ENCODE measurements at places on chromosomes 1 and 21. TPM values are rescaled to one million over a fixed set of nuclear protein-coding genes. Genes with fewer than 3 reads are reported as not detected.

The FAM89A gene
- 24.0 TPM for total RNA-seq

DNA sequence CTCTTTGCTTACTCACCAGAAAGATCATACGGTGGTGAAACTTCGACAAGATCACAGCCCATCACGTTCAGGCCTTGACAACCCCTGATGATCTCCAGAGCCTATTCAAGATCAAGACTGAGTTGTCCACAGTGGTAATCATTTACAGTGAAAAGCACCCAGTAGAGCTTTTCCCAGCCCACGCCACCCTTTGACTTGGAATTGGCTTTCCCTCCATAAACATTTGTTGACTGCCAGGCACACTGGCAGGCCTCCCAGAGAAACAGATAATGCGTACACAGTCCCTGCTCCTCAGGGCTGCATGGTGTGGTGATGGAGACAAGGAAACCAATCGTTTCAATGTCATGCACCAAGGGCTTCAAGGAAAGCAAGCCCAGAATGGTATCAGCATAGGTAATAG is 10.1 kb downstream of the AGMAT start:
- DNase-seq, result no peak

DNA sequence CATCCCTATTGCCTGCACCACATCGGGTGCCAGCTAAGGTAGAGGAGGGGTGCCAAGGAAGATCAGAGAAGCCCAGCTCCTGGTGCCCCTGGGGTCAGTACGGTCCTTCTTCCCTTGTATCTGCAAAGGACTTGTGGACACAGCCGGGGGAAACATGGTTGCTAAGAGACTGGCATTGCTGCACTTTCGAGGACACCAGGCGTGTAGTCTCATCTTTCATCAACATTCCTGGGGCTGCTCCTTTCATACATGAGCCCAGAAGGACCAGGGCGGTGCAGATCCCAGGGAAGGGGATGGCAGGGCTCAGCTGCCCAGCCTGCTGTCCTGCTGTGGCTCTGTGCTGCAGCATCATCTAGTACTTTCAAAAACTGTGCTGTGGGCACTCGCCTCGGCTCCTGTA is 61.0 kb downstream of the RUNX1 start:
- no peak for DNase-seq

DNA sequence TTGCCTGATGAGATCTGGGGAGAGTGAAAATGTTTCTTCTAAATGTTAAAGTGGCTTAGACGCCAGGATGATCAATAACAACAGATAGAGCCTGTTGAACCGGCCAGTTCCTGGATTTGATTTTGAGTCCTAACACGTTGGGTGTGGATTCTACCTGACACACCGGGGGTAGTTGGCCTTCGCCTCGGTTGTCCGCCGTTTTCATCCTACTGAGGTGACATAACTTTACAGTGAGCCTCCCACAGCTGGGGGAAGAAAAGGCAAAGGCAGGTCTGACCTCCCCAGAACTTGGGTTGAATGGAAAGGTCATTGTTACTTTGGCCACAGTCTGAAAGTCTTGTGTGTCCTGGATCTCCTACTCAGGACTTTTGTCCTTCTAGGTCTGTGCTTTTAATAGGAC is 1.1 kb downstream of the PGD start:
- peak; percentile 8 for DNase-seq
